Vein endothelial cell (primary cell): ENCODE measurements at places on chromosomes 3 and 15. TPM values are rescaled to one million over a fixed set of nuclear protein-coding genes. Genes with fewer than 3 reads are reported as not detected.

TMEM108 gene
- total RNA-seq = 0.10 and 0.33 TPM in 2 replicates

RBP2 gene
- not detected in 2 replicates for total RNA-seq

MNS1 gene
- 0.48 and 0.65 TPM in 2 replicates for total RNA-seq

SUCNR1 gene
- 0.10 TPM in 1 of 2 replicates, not detected in the other for total RNA-seq

POLR2M gene
- 73.4 and 291 TPM in 2 replicates for total RNA-seq

AADACL2 gene
- total RNA-seq = not detected in 2 replicates

CMC1 gene
- 4.6 and 6.0 TPM in 2 replicates for total RNA-seq
